ENCODE measurements at places on chromosomes 2 and 18. TPM values are rescaled to one million over a fixed set of nuclear protein-coding genes. Genes with fewer than 3 reads are reported as not detected.

PLGLB2 gene
- 0.63 TPM for total RNA-seq

PLB1 gene
- 2.5 TPM for total RNA-seq

CROCC2 gene
- 0.26 TPM for total RNA-seq

MRO gene
- 0.09 TPM for total RNA-seq

ALPI gene
- not detected for total RNA-seq

MARCHF4 gene
- total RNA-seq, result under 0.01 TPM

UGT1A10 gene
- total RNA-seq, result not detected

GKN1 gene
- not detected for total RNA-seq

UBE2E3 gene
- 45.5 TPM for total RNA-seq

HRH4 gene
- total RNA-seq, result under 0.01 TPM

NT5C1B gene
- not detected for total RNA-seq

LTBP1 gene
- total RNA-seq, result 836 TPM

LIMS3 gene
- total RNA-seq, result 1.6 TPM

VAMP8 gene
- 4.4 TPM for total RNA-seq

CCDC148 gene
- 0.63 TPM for total RNA-seq

EHD3 gene
- 12.8 TPM for total RNA-seq
